ENCODE measurements at places on chromosomes 3 and 15.

- DNase-seq, result no peak
Measured at GRCh38 chr3:17836092-17836491, 93.7 kb upstream of the TBC1D5 start.

GRCh38 chr3:59308684-59309083 lies 258.9 kb upstream of the CFAP20DC start:
- no peak for DNase-seq

DNA sequence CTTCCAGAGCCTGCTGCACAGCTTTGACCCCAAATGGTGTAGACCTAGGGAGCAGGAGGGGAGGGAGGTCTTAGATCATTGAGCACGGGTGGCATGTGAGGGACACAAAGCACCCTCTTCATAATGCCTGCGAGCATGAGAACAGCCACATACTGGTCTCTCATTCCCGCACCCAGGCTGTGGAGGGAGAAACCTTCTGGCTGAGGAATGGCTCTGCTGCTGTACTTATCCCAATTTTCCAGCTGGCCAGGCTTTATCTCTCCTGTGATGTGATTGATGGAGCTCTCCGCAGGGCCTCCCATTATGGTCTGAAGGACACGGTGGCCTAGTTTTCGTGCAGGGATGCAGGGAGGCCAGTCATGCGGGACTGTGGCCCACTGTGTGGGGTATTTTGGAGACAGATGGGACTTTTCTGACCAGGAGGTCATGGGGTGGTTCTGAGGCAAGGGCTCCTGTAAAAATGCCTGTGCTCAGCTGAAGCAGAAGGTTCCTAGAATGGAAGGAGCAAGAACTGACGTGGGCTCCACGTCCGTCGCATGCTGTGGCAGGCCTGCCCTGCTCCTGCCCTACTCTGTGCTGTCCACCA lies 251.5 kb downstream of the PLCL2 start:
- DNase-seq, result no peak

- no peak for DNase-seq
Measured at GRCh38 chr3:184241447-184242296, 7.1 kb downstream of the ALG3 start.

GRCh38 chr15:34721802-34722438 lies 32.9 kb downstream of the GJD2 start:
- DNase-seq, result no peak

GRCh38 chr3:153484842-153485241 lies 322.8 kb downstream of the RAP2B start:
- no peak for DNase-seq

DNA sequence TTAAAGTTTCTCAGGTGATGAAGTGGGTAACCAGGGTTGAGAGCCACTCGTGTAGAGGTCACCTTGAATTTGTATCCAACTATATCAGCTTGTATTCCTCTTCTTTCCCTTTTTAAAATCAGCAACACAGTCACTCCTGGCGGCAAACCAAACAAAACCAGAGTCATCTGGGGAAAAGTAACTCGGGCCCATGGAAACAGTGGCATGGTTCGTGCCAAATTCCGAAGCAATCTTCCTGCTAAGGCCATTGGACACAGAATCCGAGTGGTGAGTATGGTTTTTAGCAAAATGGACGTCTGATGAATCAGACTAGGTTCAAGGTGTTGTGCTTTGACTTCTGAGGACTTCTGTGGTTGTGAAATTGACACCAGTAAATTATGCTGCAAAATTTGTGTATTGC lies 3.9 kb downstream of the RPL35A start:
- no peak for DNase-seq

GRCh38 chr15:70252951-70253320 lies 155.2 kb upstream of the TLE3 start:
- DNase-seq, result no peak

DNA sequence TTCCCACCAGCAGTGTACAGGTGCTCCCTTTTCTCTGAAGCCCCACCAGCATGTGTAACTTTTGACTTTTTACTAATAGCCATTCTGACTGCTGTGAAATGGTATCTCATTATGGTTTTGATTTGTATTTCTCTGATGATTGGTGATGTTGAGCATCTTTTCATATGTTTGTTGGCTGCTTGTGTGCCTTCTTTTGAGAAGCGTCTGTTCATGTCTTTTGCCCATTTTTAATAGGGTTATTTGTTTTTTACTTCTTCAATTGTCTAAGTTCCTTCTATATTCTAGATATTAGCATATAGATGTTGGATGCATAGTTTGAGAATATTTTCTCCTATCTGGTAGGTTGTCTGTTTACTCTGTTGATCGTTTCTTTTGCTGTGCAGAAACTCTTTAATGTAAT lies 14.6 kb downstream of the ACTC1 start:
- no peak for DNase-seq

- DNase-seq, result no peak
Measured at GRCh38 chr3:114608293-114608692, 314.5 kb downstream of the TIGIT start.

GRCh38 chr3:180332608-180333007 lies 269.4 kb upstream of the TTC14 start:
- DNase-seq, result no peak

- DNase-seq, result no peak
Measured at GRCh38 chr3:128760881-128761280, 34.9 kb downstream of the RAB7A start.

DNA sequence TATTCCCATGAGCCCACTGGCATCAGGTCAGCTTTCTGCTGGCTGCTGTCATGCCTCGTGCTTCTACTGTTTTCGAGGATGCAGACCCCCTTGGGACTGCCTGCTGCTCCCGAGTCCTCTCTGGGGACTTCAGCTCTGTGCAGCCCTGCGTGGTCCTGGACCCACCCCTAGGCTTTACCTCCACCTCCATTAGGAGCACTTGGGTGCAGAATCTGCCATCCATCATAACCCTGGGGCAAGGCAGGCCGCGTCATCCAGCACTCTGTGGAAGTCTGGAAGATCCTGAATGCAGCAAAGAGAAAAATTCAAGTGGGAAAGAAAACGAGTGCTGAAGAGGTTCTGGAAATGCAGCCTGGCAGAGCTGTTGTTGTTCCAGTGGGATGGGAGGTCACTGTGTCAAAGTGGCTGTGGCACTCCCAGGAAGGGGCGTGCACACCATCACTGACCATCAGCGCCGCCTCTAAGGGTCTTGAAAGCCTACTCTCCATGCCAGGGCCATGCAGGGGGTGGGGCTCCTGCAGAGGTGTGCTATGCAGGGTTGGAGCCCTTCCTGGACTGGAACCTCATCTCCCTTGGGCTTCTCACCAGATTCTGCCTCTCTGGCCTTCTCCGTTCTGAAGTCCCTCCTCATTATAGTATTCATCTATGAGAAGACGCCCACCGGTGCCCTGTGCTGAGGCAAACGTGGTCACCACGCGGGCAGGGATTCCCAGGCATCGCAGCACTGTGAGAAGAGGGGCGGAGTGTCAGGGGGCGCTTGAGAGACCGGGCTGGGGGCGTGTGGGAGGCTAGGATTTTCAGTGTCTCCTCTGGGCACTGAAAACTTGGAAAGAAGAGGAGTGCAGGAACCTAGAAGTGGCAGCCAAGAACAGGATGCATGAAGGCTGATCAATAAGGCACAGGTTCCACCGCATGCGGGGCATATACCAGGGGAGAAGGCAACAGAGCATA lies 12.5 kb downstream of the EPB42 start:
- DNase-seq, result no peak

GRCh38 chr3:152921351-152921750 lies 86.4 kb downstream of the P2RY1 start:
- DNase-seq, result no peak

DNA sequence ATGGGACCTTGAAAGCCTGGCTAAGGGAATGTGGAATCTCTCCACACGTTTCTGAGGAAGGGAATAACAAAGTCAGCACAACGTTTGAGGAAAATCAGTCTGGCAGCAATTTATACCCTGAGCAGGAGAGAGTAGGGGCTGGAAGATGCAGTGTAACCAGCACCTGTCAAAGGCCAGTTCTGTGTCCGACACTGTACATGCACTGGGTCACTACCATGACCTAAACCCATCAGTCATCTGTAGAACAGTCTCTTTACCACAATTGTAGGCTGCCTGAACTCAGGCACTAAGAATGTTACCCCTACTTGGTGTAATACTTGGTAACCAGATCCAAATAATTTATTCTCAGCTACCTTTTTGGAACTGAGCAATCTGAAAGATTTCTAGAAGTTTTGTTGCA lies 113.4 kb downstream of the FEZF2 start:
- DNase-seq, result no peak

DNA sequence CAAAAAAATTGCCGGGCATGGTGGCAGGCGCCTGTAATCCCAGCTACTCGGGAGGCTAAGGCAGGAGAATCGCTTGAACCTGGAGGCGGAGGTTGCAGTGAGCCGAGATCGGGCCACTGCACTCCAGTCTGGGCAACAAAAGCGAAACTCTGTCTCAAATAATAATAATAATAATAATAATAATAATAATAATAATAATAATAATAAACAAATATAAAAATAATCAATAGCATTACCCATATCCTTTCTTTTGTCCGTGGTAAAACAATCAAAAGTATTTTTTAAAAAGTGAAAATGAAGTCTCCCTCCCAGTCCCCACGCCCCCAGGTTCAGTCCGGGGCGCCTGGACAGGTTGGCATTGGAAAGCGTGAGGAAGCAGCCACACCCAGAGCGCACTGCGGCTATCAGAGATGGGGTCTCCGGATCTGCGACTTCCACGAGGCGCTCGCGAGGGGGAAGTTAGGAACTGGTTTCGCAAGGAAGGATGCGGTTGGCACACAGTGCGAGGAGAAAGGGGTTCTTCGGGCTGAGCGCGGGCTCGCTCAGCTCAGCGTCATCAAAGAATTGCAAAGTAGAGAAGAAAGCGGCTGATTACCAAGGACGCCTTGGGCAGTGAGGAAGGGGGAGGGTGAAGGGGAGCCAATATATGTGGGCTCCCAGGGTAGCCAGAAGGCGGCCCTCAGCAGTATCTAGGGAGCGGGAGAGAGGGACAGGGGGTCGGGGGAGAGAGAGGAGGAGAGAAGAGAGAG lies 69.5 kb upstream of the EPHB3 start:
- DNase-seq, result no peak

DNA sequence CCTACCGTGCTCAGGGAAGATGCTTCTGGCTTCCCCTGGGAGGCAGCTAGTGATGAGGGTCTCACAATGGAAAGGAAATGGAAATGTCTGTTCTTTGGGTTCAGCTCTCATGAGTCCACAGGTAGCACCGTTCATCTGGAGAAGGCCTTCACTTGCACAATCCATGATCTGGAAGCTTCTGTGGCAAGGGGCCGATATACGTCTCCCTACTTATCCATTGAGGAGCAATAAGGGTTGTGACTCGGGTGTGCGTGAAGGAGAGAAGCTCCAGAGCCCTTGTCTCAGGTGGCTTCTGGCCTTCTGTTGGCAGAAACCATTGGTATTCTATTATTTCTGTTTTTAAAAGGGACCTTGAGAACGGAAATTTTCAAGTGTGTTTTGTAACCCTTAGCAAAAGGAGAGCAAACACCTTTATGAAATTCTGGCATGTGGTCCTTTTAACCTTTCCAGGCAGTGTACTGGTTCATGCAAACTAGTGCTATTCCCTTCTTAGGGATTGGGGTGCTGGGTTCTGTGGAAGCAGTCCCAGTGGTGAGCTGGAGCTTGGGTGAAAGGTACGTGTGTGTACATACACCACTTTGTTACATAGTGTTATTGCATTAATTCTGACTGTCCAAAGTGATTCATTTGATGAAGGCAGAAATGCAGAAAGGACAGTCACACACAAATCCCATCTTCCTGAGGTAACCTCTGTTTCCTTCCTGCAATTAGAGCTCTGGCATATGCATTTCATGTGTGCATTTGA lies 32.5 kb downstream of the KLF13 start:
- no peak for DNase-seq

- DNase-seq, result no peak
Measured at GRCh38 chr3:127045435-127046045, 62.6 kb downstream of the PLXNA1 start.

GRCh38 chr3:178291574-178292370 lies 244.5 kb upstream of the KCNMB2 start:
- DNase-seq, result no peak

DNA sequence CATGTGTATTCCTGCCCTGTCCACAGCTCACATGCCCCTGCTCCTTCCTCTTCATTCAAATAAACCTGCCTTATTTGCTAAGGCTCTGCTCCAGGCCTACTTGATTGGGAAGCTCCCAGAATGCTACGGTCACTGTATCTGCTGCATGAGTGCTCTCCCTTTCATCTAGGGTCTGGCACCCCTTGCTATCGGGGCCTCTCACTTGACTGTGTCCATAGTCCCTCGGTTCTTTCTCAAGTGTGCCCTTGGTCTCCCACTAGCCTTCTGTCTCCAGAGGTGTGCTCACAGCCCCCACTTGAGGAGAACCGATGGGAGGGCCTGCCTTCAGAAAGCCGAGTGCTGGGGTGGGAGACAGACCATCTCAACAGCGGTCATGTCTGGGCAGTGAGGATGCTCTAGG lies 57.4 kb upstream of the NMNAT3 start:
- DNase-seq, result no peak

DNA sequence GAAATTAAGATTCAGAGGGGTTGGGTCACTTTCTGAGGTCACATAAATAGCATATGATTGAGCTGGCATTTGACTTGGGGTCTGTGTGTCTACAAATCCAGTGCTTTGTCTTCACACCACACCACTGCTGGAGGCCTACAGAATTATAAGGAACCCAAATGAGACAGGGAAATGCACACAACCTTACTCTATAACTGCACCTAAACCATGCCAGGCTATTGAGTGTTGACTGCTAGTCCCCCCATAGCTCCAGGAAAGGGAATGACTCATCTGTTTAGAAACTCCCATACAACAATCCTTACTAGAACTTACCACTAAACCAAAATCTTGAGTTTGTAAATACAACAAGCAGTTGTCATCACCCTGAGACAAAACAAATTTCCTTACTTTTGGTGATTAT lies 16.9 kb upstream of the TSC22D2 start:
- no peak for DNase-seq

DNA sequence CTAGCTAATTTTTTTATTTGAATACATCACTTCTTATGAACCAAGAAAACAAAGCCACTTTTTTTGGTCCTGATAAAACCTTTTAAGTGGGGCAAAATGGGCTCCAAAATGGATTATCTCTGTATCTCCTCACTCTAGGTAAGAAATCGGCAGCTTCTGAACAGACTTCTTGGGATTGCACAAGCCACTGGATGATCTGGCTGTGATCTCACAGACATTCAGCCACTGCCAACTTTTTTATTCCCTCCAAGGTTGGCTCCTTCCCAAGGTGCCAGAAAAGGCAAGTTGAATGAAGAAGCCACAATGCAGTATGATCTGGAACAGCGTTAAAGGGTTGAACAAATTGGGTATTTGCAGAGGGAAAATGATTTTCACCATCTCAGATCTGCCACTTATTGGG lies 73.2 kb downstream of the PRICKLE2 start:
- no peak for DNase-seq
